ENCODE measurements at places on chromosomes 13 and 19.

- DNase-seq: no peak
Measured at GRCh38 chr13:82720986-82721385, 1161.3 kb downstream of the SLITRK1 start.

GRCh38 chr19:47446534-47447469, 24.9 kb downstream of the SLC8A2 start:
- DNase-seq: no peak

- no peak for DNase-seq
Measured at GRCh38 chr13:48977973-48978372, 2.3 kb downstream of the FNDC3A start.

DNA sequence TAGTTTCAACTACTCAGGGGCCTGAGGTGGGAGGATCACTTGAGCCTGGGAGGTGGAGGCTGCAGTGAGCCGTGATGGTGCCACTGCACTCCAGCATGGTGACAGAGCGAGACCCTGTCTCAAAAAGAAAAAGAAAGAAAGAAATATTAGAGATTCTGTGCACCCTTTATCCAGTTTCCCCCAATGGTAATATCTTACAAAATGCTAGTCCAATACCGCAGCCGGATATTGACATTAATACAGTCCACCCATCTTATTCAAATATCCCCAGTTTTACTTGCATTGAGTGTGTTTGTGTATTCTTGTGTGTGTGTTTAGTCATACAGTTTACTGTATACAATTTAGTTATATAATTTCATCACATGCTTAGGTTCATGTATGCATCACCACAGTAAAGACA, 8.6 kb upstream of the IFNL4 start:
- no peak for DNase-seq

DNA sequence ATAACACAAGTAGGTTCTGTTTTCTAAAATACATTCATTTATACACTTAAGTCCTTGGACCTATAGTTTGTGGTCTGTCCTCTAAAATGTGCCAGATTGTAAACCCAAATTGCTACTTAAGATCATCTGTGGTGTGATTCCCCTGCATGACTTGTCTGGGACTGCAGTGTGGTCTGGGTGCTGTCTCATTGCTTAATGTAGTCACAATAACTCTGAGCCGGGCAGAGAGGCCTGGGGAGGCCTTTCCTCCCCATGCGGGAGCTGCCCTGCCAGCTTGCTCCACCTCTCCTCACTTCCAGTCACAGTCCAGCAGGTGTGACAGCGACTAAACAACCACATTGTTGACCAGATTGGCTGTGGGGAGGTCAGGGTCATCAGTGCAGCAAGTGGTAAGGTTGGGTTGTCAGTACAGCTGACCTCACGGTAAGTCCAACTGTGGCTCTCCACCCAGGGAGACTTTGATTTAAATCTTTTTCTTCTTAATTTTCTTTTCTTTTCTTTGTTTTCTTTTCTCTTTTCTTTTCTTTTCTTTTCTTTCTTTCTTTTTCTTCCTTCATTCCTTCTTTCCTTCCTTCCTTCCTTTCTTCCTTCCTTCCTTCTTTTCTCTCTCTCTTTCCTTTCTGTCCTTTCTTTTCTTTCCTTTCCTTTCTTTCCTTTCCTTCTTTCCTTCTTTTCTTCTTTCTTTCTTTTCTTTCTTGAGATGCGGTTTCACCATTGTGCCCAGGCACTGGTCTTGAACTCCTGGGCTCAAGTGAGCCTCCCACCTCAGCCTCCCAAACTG, 4.4 kb upstream of the TUBA3C start:
- no peak for DNase-seq

- no peak for DNase-seq
Measured at GRCh38 chr13:34749046-34749445, 193.0 kb upstream of the NBEA start.

GRCh38 chr13:110593430-110594130, 21.8 kb upstream of the NAXD start:
- DNase-seq: peak; percentile 39

- DNase-seq: no peak
Measured at GRCh38 chr13:98954313-98954712, 23.6 kb downstream of the DOCK9 start.

All from glomerular endothelial cell (primary cell).